HEK293T (cell line): ENCODE measurements at places on chromosomes 11 and 22.

DNA sequence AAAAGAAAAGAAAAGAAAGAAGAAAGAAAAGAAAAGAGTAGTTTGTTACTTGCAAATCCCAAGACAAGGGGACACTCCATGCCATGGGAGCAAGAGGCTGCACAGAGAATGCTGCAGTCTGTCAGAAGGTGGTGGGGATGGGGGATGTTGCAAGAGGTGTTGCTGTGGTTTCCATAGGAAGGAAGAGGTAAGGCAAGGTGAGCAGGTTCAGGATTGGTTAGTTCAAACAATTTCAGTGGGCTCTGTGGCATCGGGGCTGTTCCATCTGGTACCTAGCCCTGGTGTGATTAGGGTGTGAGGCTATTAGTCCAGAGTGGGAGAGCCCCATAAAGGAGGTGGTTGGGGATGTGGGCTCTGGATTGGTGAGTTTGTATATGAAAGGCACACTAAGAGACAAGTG, 172.7 kb downstream of the BCR start:
- DNase-seq, result no peak

- peak; percentile 67 for DNase-seq
Observed at GRCh38 chr22:28112548-28113043, 193.5 kb upstream of the PITPNB start.

DNA sequence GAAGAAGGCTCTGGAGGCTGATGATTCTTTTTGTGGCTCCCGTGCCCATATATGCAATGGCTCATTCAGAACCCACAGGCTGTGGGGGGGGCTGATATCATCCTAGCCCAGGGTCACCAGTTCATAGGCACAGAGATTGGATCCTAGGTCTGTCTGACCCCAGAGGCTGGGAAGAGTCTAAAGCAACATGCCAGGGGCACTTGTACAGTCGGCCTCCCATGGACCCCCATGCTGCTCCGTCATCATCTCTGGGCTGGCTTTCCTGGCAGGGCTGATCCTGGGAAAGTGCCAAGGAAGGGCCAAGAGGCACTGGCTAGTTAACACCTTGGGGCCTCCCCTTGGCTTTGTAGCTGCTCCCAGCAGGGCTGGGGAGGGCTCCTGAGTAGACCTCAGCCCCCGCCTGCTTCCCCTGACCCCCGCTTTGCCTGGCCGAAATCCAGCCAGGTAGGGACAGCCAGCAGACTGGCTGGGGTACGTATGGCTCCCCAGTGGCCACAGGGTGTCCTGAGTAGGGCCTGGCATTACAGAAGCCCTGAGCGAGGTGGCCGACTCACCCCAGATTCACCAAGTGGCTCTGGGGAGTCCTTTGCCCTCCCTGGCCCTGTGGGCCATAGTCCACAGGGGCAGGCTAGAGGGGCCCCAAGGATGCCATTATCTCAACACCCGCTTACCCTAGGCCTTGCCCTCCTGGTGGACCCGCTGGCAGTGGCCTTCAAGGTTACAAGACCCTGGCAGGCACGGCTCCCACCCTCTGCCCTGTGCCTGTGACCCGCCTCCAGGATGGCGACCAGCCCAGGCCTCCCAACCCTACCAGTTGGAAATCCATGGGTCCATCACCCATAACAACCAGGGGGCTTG, 22.5 kb downstream of the FADS3 start:
- DNase-seq, result no peak

- DNase-seq, result peak; percentile 52
Observed at GRCh38 chr11:975827-976226, 50.2 kb downstream of the AP2A2 start.

DNA sequence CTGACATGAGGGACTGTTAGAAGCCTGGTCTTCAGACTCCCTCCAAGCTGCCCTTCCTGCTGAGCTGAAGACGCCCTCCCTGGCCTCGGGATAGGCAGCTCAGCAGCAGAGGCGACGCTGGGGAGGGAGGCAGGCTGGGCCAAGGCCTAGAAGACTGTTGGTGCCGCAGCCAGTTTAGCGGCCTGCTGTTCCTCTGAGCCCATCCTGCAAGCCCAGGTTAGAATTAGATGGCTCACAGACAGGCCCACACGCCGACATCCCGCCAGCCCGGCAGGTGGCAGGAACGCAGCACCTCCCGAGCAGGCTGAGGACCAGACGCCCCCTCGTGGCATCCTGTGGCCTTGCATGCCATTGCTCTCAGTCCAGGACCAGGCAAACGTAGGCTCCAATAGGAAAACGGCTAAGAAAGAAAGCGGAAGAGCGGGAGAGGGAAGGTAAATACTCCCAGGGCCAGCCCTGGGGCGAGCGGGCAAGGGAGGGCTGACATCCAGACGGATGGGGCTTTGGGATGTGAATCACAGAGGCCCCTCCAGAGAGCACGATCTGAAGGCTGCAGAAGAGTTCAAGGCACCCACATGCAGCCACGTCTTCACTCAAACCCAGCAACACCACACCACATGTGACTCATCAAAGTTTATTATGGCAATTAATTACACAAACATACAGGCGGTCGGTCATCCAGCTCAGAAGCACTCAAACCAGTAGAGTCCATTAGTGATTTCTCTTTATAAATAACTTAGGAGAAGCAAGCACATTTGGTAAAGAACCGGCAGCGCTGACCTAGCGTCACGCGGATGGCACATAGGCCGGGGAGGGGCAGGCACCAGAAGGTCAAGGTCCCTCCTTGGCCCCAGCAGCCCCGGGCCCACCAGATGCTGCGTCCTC, 27.6 kb downstream of the CD5 start:
- DNase-seq, result peak; percentile 95

DNA sequence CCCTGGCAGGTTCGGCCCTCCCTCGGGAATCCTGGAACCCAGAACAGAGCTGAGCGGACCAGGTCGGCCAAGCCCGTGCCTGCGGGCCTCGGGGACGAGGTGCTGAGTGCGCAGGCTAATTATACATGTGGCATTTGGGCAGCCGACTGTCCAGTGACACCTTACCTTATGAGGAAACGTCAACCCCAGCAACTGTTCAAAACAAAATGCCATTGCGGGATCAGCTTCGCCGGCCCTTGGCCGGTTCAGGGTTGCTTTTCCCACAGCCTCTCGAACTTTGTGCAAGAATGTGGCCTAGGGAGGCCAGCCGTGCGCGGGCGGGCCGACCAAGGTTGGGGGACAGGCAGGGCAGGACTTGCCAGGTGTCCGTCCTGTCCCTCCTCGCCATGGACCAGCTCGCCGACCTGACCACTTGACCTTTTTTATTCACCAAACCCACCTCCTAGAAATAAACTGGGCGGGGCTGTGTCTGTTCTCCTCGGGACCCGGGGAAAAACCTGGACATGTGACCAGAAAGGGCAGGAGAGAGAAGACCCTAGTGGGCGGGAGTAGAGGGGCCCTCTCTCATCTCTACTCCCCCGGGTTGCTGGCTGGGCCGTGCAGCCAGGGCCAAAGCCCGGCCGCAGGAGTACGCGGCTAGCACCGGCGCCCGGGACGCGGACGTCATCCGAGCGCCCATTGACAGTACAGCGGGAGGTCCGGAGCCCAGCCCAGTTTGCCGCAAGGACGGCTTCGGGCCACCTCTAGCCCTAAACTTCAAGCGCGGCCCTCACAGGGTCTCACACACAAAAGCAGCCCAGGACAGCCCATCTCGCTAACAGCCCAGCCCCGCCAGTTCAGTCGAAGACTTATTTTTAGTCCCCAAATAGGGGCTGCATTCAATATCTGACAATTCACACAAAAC, 134.3 kb upstream of the C11orf58 start:
- DNase-seq, result peak; percentile 33

GRCh38 chr22:27747396-27748221, 53.9 kb downstream of the MN1 start:
- peak; percentile 52 for DNase-seq

DNA sequence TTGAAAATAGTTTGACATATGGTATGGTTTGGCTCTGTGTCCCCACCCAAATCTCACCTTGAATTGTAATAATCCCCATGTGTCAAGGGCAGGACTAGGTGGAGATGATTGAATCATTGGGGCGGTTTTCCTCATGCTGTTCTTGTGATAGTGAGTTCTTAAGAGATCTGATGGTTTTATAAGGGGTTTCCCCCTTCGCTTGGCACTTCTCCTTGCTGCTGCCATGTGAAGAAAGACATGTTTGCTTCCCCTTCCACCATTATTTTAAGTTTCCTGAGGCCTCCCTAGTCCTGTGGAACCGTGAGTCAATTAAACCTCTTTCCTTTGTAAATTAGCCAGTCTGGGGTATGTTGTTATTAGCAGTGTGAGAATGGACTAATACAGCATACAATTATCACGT, 7.7 kb downstream of the KCTD21 start:
- no peak for DNase-seq

GRCh38 chr11:123537726-123538125, 107.7 kb downstream of the GRAMD1B start:
- no peak for DNase-seq

GRCh38 chr11:119120639-119121007, 757 bp upstream of the HINFP start:
- DNase-seq, result peak; percentile 45

DNA sequence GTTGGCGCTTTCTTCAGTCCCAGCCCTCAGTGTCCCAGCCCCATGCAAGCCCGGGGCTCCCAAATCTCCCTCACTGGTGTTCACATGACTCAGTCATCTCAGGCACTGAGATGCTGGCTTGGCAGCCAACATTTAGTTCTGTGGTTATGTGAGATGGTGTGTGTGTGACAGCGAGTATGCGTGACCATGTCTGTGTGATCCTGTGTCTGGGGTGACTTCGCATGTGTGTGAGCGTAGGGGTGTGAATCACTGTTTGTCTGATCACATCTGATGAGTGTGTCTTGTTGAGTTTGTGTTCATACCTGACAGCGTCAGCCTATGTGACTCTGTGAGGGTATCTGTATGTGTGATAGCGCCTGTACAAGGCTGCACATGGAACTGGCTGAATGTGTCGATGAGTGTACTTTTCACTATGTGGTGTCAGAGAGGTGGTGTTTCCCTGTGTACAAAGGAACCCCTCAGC, 16.2 kb downstream of the CREB3L1 start:
- DNase-seq, result no peak

DNA sequence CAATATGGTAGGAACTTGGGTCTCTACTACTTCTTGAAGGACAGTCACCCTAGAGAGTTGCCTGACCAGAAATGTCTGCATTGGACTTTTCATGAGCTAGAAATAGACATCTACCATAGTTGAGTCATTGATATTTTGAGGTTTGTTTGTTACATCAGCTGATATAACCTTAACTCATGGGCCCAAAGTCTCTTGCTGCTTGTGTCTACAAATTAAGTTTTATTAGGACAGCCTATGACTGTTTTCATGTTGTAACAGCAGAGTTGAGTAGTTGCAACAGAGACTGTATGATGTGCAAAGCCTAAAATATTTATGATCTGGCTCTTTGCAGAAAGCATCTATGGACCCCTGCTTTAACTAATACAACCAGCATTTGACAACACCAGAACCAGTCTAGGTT, 155.3 kb downstream of the MIAT start:
- DNase-seq, result no peak

DNA sequence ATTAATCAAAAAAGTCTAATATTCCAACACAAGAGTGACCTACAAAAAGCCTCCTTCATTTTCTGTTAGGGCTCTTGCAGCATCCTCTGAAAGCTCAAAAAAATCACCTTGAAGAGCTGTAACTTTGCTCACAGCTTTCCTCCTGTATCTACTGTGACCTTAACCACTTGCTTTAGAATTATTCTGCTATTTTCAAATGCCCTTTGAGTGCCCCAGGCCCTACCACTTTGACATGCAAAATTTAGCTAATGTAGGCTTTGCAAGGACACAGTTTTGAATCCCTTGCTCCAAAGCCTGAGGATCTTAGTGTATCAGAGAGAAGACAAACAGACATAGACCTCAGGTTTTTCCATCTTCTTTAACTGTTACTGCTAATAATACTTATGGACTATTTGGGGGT, 253.1 kb downstream of the LRRC4C start:
- DNase-seq, result no peak

DNA sequence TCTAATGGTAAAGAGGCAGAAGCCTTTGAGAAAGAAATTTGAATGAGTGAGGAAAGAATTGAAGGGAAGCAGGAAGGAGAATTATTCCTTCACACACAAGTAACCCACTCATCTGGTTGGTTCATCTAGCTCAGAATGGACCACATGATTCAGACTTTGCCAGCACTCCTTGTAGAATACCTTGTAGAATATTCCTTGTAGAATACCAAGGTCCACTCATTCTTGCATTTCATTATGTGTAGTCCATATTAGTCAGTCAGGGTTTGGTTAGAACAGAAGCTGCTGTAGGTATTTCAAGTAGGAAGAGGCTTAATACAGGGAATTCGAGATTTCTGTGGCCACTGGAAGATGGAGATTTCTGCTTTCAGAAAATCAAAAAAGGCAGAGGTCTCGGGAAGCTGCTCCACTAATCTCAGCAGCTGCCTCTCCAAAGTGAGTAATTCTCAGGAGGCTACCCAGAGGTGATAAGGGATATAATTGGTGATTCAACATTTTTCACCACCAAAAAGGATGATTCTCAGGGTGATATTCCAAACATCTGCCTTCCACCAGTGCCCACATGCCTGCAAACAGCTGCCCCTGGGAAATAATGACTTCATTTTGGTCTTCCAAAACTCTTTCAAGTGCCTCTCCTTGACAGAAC, 329.1 kb downstream of the TMEM135 start:
- DNase-seq, result no peak

DNA sequence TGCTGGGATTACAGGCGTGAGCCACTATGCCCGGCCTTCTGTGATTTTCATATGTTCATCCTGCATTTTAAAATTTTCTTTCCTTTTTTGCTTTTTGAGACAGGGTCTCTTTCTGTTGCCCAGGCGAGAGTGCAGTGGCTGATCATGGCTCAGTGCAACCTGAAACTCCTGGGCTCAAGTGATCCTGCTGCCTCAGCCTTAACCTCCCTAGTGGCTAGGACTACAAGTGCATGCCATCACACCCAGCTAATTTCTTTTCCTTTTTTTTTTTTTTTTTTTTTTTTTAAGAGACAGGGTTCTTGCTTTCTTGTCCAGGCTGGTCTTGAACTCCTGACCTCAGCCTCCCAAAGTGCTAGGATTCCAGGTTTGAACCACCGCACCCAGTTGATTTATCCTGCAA, 54.1 kb upstream of the WT1 start:
- DNase-seq, result no peak

DNA sequence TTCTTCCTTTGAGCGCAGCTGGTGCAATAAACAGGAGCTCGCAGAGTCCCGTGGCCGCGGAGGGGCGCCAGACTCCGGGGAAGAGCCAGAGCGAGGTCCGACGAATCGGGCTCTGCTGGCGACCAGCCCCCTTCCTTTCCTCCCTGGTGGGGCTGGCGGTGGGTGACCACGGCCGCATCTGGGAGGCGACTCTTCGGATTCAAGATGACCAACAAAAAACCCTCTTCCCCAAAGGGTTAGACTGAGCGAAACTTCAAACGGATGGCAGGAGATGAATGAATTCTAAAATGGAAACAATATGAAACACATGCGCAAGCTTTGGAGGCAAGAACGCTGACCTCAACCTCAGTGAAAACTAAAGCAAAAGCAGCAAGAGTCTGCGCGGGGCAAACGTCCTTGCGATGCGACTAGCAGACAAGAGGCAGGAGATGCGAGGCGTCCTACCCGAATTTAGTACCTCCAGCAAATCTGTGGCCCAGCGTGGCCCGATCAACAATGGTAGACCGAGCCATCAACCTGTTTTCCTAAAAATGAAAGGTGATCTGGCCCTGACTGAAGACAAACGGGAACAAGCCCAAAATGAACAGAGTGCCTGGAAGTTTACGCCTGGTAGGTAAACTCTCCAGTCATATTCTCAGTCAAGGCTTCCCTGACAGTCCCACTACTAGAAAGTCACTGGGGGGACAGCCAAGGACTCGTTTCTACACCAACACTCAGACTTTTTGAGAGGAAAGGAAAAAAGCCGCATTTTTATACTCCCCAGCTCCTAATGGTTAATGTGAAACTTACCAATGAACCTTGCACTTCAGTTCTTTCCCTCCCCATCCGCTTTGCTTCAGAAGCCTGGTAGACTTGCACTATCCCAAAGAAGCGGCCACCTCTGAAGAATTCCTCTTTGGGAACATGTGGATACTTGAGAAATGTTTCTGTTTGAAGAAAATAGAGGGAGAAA, 11.6 kb downstream of the MMP3 start:
- no peak for DNase-seq
